ENCODE measurements at places on chromosomes 13 and 19.

GRCh38 chr13:101490406-101491015 is 38.0 kb downstream of the ITGBL1 start:
- DNase-seq, result no peak

DNA sequence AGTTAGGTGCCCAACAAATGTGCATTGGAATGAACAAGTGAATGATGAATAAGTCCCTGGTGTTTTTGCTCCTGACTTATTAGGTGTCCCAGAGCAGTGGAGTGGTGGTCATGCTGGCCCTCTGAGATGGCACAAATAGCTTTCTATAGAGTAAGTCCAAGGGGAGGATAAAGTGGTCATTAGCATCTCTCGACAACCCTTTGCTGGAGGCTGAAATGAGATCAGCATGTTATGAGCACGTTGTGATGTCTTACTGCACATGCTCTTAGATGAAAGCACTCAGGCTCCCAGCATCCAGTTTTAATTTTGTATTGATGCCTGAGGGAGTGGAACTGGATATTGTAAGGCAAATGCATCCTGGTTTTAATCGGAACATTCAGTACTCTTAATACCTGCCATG is 326.2 kb downstream of the RFC3 start:
- no peak for DNase-seq

GRCh38 chr19:55640043-55640576 is 692 bp upstream of the ZNF580 start:
- peak; percentile 80 for DNase-seq

- no peak for DNase-seq
Observed at GRCh38 chr19:50275577-50276368, 53.4 kb downstream of the KCNC3 start.

- no peak for DNase-seq
Observed at GRCh38 chr19:28730791-28731512, 482.0 kb downstream of the UQCRFS1 start.

DNA sequence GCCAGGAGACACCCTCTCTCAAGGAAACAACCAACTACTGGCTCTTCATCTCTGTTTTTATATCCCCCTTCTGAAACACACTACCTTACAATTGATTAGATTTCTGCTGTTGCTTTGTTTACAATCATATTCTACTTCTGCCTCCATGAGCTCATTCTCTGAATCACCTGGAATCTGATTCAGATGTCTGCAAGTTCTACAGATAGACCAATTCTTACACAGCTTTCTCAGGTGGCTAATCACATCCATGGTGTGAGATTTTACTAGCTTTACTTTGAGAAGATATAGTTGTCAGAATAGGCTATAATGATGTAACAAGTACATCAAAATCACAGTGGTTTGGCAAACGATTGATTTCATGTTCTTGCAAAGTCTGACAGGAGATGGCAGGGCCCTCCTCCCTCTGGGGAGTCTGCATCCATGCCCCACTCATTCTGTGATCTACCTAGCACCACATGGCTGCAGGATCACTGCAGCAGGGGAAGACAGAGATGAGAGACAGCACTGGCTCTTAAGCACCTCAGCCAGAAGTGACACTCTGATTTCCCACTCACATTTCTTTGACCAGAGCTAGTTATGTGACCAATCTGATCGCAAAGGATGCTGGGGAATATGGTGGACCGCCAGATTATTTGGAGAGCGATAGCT is 243.7 kb downstream of the FOXO1 start:
- no peak for DNase-seq

DNA sequence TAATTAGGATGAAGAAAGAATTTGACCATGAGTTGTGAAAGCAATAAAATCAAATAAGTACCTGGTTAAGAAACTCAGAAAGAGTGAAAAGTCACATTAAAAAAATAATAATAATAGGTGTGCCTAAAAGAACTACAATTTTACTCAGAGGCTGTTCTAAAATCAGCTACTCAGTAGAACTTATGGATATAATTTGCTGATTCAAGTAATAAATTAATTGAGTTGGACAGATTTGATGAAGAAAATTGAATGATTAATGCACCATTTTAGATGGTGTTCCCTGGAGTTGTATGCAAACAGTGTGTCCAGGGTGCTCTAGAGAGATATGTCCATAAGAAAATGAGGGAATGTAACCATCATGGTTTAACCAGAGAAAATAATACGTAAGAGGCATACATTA is 2852.5 kb downstream of the PCDH9 start:
- DNase-seq, result no peak

DNA sequence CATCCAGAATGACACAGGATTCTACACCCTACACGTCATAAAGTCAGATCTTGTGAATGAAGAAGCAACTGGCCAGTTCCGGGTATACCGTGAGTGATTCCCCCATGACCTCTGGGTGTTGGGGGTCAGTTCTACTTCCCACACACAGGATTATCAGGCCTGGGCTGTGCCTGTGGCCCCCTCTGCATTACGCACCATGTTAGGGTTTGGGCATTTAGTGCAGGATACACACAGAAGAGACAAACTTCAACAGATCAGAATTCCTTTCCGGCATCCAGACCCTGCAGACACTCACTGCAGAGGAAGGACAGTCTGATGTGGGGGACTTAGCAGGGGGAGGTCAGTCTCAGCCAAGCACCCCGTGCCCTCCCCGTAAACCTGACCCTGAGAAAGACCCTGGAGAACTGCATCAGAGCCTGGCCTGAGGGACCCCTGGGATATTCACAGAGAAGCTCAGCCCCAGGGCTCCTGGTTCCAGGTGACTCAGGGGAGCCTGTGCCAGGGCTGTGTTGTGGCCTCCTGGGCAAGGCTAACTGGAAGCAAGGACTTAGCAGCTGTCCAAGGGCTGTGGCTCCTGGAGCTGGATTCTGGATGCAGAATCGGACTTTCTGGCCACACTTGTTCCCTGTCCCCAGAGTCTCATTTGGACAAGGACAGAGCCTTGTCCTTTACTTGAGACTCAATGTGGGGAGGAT is 1.7 kb downstream of the CEACAM5 start:
- DNase-seq, result no peak

GRCh38 chr13:64709079-64709478 is 2521.1 kb downstream of the PCDH9 start:
- no peak for DNase-seq

Data from T-cell (primary cell).